ENCODE measurements at places on chromosomes 6 and 20. TPM values are rescaled to one million over a fixed set of nuclear protein-coding genes. Genes with fewer than 3 reads are reported as not detected.

The SAMD10 gene
- 5.7 TPM for total RNA-seq

The FAXC gene
- total RNA-seq = 3.6 TPM

The HLA-F gene
- 1.6 TPM for total RNA-seq

The SKIC2 gene
- total RNA-seq = 76.7 TPM

The OR2B6 gene
- not detected for total RNA-seq

The PRSS35 gene
- not detected for total RNA-seq

The ESR1 gene
- total RNA-seq = not detected

The WFDC13 gene
- not detected for total RNA-seq

The PTCRA gene
- total RNA-seq = not detected

The DEF6 gene
- 0.77 TPM for total RNA-seq

The VPS16 gene
- 42.3 TPM for total RNA-seq

The GTF3C6 gene
- 96.4 TPM for total RNA-seq

The CGA gene
- not detected for total RNA-seq

The TMEM217 gene
- 6.8 TPM for total RNA-seq

The ADA gene
- 26.3 TPM for total RNA-seq

The CLVS2 gene
- not detected for total RNA-seq

The KPNA5 gene
- total RNA-seq = 7.1 TPM

The SRMS gene
- not detected for total RNA-seq

The SLCO4A1 gene
- total RNA-seq = 4.1 TPM

The SYTL3 gene
- 0.74 TPM for total RNA-seq

The CD109 gene
- 86.2 TPM for total RNA-seq

The CALHM6 gene
- total RNA-seq = not detected

The SNAP25 gene
- total RNA-seq = 4.4 TPM

The ECT2L gene
- total RNA-seq = not detected

The SYCP2L gene
- total RNA-seq = not detected

The ALDH8A1 gene
- total RNA-seq = 0.95 TPM

The ABCC10 gene
- total RNA-seq = 37.9 TPM

The APOBEC2 gene
- not detected for total RNA-seq

The BCAS1 gene
- total RNA-seq = not detected

The MDC1 gene
- 42.3 TPM for total RNA-seq

The SIRPG gene
- not detected for total RNA-seq

The TOX2 gene
- 25.7 TPM for total RNA-seq

The LY6G6F gene
- not detected for total RNA-seq
